T-cell (primary cell): ENCODE measurements at places on chromosomes 16 and 17.
A peak's percentile ranks its signal among the peaks of the same experiment; 100 is the strongest.

DNA sequence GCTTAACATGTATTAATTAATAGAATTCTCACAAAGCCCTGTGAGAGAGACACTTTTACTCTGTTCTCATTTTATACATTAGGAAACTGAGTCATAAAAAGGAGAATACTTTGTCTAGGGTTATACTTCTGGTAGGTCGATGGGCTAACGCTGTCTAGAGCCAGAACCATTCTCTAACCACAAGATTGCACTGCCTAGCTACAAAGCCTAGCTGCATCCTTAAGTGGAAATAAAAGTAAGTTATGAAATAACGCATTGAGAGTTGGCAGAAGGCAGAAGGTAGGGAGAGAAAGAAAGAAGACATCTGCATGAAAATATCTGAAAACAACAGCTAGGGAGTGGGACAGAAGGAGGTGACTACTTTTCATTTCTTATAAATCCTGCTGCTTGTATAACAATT, 33.2 kb downstream of the IRX6 start:
- DNase-seq: no peak

GRCh38 chr17:66567234-66568170, 265.1 kb downstream of the PRKCA start:
- DNase-seq: peak; percentile 82

GRCh38 chr16:2964475-2965336, 631 bp downstream of the KREMEN2 start:
- DNase-seq: peak; percentile 43

DNA sequence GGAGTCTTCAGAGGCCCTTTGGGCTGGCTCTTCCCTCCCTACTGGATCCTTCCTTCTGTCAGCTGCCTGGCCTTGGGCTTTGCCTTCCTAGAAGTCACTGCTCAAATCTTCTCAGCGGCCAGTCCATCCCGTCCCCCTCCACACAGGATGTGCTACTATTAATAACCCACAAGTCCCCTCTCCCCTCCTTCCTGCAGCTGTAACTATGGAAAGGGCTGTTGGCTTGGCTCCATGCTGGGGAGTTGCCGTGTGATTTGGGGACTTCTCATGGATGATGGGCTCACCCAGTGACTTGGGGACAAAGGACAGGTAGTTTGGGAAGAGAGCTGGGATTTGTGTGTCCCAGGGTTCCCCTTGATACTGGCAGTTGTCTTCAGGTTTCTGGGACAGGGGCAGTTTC, 19.4 kb downstream of the TMEM94 start:
- DNase-seq: no peak

DNA sequence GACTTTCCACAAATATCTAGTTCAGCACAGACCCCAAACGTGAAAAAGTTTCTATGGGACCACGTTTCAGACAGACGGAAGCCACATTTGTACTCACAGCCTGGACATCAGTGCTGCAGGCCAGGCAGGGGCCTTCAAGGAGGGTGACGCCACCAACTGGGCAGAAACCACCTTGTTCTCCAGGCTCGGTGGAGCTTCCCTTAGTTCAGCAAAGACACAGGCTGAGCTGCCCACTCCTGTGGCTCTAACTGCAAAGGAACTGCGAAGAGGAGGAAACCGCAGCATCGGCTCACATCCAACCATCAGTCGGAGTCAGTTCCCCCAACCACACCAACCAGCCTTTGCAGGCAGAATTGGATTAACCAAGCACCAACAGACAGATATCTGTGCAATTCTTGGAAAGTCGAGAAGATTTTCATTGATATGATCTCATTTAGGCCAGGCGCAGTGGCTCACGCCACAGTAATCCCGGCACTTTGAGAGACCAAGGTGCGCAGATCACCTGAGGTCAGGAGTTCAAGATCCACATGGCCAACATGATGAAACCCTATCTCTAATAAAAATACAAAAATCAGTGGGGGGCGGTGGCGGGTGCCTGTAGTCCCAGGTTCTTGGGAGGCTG, 73.3 kb upstream of the CNEP1R1 start:
- no peak for DNase-seq

DNA sequence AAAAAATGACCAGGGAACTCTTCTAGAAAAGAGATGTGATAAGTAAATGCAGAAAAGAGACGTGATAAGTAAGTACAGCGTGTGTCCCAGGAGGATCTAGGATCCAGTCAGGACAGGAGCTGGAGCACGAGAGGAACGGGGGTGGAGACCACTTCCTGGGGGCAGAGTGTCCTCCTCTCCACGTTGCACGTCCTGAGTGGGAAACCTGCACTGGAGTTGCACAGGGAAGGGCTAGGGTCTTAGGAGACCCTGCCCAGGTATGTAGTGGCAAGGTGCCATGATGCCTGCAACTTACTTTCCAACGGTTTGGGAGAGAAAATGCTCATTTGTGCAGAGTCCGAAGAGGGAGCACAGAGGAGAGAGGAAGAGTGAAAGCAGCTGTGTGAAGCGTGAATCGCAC, 55.8 kb downstream of the RNF213 start:
- no peak for DNase-seq

GRCh38 chr17:39196241-39196807, 1.1 kb downstream of the CACNB1 start:
- no peak for DNase-seq

DNA sequence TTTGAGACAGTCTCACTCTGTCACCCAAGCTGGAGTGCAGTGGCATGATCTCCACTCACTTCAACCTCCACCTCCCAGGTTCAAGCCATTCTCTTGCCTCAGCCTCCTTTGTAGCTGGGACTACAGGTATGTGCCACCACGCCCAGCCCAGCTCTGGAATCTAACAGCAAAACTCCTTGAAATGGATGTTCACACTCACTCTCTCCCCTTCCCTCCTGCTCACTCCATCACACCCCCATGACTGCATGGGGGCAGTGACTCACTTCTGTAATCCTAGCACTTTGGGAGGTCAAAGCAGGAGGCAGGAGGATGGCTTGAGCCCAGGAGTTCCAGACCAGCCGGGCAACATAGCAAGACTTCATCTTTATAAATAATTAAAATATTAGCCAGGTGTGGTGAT, 11.1 kb upstream of the TFAP4 start:
- DNase-seq: no peak

DNA sequence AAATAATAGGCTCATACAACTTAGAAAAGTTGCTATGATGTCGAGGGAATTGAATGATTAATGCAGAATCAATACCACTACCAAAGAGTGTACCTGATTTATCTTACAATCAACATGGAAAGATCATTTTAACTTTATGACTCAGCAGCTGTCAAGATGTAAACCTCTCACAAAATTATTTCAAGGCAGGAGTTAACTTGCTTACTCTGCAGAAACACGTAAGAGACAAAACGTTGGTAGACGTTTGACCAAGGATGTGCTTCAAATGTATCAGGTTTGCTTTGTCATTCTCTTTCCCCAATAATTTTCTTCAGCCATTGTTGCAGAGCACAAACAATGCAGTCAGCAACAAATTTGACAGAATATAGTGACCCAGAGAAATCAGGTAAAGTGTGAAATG, 415.8 kb upstream of the KIF2B start:
- no peak for DNase-seq

- no peak for DNase-seq
Measured at GRCh38 chr17:63931981-63932561, at the start of gene CD79B. TSS of gene CD79B (minus strand) at chr17:63932331. CDS start at chr17:63932261, 70 bp downstream.

DNA sequence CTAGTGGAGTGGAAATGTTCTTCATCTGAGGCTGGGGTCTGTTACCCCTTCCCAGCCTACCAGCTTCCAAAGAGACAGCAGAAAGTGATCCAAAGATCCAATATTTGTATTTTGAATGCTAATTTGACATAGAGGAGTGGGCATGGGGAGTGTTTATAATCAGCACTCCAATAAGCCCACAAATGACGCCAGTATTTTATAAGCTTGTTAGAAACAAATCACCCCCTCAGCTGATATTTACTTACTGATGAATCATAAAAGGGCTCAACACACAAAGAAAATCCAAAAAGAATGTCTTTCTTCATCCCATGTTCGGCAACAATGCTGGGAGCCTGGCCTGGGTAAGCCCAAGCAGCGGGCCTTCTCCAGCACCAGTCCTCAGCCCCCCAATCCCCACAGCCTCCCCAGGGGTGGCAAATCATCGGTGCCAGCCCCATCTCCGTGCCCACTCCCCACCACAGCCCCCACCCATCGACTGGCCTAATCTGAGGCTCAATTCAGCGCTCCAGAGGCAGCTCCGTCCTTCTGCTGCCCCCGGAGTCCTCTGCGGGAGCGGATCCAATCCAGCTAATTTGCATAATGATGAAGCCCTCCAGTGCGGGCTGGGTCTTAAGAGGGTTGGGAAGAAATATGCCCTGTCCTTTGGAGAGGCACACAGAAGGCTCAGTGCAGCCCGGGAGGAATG, 169.5 kb downstream of the C16orf78 start:
- no peak for DNase-seq

GRCh38 chr16:69195369-69196029, 8.5 kb downstream of the SNTB2 start:
- DNase-seq: no peak

DNA sequence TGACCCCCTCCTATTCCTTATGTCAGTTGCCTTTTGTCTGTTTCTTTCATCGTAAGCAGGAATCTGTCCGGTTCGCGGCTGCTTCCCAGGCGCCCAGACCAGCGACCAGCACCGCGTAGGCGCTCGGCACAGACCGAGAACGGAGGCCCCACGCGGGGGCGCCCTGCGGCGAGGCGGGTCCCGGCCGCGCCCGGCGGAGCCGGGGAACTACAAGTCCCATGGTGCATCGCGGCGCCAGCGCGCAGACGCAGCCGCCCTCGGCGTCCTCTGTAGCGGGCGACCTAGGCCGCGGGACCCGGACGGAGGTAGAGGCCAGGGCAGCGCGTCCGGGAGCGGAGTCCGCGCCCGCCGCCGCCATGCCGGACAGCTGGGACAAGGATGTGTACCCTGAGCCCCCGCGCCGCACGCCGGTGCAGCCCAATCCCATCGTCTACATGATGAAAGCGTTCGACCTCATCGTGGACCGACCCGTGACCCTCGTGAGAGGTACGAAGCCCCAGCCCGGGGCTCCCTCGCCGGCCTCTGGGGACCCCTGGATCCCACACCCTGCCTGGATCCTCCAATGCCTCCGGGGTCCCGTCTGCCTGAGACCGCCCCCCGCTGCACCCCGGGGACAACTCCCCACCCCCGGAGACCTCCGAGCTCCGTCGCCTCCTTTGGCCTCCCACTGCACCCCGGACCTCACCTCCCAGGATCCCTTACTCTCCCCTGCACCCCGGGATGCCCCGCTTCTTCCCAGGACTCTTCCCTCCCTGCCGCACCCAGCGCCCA, at the start of gene NDUFB10:
Gene NDUFB10, plus strand, starts transcription at position 270 of the 771 bp plus-strand sequence. Its CDS starts 87 bp downstream, at position 357.
- peak; percentile 90 for DNase-seq

DNA sequence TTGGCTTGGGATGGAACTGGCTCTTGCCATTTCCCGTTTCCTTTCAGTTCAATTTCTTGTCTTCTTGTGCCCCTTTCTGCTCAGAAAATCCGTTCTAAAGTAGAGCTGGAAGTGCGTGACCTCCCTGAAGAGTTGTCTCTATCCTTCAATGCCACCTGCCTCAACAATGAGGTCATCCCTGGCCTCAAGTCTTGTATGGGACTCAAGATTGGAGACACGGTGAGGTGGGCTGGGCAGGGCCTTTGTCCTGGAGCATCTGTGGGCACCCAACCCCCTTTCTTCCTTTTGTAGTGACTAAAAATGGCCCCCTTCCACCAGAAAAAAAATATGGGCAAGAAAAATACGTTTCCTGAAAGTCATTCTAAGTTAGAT, 32.9 kb upstream of the EFCAB13 start:
- no peak for DNase-seq

DNA sequence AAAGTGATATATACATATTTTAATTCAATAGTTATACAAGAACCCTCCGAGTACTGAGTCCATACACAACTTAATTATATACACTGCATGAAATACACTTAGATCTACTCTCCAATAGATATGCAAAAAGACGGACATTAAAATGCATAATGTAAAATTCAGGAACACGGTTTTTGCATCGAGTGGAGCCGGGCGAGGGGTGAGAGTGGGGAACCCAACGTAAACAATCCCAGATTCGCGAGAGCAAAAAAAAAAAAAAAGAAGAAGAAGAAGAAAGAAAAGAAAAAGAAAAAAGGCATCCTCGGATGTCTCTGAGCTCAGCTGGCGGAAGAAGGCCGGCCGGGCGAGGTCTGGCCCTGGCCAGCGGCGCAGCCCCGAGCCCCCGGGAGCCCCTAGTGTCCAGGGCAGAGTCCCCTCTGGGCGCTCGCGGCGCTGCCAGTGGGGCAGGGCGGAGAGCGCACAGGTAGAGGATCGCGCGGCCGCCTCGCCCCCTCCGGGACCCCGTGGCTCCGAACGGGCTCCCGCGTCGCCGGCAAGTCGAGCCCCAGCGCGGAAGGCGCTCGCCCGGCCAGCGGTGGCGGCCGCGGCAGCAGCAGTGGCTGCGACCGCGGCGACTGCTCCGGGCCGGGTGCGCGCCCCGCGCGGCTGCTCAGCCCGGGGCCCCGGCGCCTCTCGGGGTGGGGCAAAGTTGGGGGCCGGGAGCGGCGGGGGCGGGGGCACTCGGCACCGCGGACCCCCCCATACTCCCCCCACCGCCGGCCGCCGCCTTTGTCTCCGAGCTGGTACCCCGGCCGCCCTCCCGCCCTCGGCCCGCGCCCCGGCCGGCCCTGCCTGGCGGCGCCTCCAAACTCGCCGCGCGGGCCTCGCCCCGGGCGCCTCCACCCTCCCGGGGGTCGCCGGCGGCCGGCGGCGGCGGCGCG, 9.6 kb upstream of the ZFHX3 start:
- DNase-seq: no peak

GRCh38 chr16:54931120-54932014, 702 bp downstream of the IRX5 start:
- DNase-seq: no peak

DNA sequence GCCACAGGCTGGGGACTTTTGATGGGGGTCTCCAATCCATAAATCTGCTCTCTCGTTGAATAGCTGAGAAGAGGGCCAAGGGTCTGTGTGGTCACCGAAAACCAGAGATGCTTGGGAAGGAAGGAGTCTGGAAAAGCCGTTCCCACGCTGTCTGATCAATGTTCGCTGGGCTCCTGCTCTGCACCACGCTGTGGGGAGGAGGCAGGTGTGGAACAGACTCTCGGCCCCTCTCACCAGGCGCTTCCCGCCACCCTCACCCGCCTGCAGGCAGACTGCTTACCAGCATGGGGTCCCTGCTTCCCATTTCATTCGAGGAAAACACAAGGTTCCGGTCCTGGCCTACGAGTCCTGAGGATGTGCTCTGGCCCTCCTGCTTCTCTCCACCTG, 702 bp upstream of the ALDH3A1 start:
- DNase-seq: no peak
